ENCODE measurements at places on chromosomes 7 and 10.

DNA sequence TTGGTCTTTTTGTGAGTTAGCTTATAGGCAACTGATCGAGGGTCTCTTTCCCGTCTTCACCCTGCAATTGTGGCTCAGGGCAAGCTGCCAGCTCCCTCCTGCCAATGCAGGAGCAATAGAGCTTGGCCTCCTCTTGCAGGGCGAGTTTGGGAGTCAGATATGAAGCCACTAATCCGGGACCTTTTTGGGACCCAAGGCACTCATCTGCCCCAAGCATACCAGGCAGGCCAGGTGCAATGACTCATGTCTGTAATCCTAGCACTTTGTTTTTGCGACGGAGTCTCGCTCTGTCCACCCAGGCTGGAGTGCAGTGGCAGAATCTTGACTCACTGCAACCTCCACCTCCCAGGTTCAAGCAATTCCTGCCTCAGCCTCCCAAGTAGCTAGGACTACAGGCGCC is 21.1 kb downstream of the LIMK1 start:
- no peak for DNase-seq

DNA sequence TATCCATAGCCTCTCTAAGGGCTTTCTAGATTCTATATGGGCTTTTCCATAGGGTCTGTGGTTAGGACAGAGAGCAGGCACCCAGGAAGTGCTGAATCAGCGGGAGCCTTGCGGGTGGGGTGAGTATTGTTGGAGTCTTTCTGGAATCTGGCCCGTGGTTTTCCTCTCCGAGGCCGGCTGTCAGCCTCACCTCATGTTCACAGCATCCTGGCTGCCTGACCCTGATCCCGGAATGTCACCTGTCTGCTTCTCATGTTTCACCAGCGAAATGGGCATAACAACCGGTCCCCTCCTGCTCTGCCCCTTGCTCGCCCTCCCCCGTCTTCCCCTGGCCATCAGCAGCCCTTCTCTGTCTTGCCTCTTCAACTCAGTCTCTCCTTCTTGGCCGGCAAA is 36.5 kb downstream of the DDIT4 start:
- no peak for DNase-seq

- DNase-seq = no peak
Measured at GRCh38 chr7:4951903-4952636, 6.9 kb downstream of the MMD2 start.

- DNase-seq = no peak
Measured at GRCh38 chr10:76665029-76665428, 972.6 kb downstream of the KCNMA1 start.

DNA sequence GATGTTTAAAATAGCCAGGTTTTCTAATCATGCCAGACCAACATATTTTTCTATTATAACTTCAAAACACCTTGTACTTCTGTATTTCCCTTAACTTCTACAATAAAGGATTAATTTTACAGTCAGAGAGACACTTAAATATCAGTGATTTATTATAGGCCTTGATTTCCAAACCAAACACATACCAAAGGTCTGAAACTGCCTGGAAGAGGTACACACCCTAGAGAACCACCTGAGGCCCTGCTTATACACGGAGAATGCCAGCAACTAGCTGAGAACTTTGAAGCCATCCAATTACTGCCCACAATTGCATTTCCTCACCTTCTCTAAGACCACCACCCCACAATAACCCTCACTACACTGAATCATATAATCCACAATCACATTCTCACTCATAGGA is 4.9 kb downstream of the CCDC6 start:
- no peak for DNase-seq

DNA sequence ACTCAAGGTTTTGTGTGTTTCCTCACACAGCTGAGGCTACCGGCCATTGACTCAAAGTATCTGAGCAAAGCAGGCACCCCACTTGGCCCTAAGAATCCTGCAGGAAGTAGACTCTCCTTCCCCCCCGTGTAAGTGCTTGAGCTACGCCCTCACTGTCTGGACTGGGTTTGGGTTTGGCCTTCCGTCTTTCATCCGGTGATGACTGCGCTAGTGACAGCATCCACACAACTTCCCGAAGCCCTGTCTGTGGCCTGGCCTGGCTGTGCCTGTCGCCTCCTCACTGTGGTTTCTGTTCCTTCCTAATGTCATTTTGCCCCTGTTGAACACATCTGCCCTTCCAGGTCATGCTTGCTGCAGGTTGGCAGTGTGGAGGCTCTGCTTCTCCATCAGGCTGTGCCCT is 14.5 kb downstream of the C7orf57 start:
- DNase-seq = no peak

- no peak for DNase-seq
Measured at GRCh38 chr7:141884539-141885225, 31.5 kb upstream of the OR9A4 start.

DNA sequence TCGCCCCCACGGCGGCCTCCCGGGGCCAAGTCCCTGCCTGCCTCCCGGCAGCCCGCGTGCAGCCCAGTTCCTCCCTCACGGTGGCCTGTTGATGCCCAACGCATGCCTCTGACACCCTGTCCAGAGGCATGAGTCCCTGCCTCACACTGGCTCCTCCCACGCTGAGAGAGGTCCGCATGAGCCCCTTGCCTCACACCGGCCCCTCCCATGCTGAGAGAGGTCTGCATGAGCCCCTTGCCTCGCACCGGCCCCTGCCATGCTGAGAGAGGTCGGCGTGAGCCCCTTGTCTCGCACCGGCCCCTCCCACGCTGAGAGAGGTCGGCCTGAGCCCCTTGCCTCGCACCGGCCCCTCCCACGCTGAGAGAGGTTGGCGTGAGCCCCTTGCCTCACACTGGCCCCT is 59.9 kb downstream of the CCDC201 start:
- no peak for DNase-seq

DNA sequence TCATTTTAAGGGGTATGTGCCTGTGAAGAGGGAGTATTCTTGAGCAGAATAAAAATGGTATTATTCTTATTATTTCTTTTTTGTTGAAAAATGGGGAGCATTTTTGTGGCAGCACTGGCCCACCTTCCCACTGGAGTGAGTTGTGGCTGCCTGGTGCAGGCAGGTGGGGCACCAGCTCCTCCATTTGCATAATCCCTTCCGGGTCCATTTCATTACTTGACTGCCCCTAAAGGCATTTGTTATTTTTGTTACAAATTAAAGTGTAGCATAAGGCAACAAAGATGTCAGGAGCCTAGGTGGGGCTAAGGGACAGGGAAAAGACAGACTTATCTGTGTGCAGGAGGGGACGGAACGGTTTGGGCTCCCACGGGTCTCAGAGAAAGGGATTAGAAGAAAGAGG is 26.8 kb downstream of the GOLGA7B start:
- no peak for DNase-seq

DNA sequence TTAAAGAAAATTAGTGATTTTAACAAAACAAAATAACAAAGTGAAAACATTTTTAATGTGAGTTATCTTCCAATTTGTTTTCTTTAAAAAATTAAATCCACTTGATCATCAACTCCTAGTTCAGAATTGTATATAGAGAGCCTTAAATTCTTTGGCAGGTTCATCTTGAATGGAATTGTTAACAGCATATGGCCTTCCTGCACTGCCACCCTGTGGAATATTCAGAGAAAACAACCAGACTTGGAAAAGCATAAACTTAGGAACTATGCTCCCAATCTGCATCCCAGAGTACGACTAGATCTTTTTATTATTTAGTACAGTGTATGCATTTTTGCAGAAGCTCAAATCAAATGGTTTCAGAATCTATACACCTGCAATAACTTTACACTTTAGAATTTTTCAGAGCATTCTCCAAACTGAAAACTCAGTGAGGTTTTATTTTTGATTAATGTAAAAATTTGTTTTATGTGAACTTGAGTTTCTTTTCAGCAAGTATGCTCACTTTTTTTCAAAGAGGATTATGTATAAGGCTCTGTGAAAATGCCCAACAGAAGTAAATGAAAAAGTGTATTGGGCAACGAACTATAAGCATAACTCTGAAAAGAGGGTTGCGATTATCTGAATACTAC is 44.9 kb upstream of the ANK3 start:
- DNase-seq = peak; percentile 35

DNA sequence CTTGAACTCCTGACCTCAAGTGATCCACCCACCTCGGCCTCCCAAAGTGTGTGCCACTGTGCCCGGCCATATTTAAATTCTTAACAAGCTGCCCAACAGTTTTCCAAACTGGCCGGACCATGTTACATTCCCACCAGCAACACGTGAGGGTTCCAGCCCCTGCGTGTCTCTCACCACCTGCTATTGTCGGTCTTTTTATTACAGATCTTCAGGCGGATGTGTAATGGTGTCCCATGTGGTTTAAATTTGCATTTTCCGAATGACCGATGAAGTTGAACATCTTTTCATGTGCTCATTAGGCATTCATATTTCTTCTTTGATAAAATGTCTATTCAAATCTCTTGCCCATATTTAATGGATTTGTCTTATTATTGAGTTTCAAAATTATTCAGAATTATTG is 11.5 kb downstream of the ELFN1 start:
- DNase-seq = no peak

- DNase-seq = no peak
Measured at GRCh38 chr7:3757059-3757458, 456.0 kb downstream of the SDK1 start.

DNA sequence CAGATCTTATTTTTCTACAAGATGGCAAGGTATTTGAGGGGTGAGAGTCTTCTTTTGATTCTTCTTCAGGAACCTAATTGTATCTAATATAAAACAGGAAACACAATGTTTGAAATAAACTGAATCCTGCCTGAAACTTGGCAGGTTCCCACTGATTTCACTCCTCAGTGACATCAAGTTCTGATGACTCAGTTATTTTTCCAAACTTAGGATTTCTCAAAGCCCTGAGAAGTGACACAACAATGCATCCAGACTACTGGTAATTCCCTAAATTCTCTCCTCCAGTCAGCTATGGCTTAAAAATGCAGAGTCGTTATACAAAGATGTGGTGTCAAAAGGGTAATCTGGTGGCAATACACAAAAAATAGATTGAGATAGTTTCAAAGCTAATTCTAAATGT is 80.9 kb downstream of the ABLIM1 start:
- DNase-seq = no peak

GRCh38 chr7:96136600-96137239 is 185.2 kb downstream of the SLC25A13 start:
- no peak for DNase-seq

DNA sequence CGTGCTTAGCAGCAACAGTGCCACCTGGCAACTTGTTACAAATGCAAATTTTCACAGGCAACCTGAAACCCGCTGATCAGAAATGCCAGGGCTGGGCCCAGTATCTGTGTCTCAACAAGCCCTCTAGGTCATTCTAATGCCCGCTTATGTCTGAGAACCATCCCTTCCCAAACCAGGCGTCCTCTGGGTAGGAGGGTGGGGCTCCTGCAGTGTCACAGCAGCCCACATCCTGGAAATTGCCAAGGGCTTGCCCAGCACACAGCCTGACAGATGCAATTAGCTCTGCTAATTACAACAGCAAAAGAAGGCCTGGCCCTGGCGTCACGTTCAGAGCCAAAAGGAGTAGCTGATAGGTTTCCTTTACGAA is 15.9 kb downstream of the ITPRIP start:
- DNase-seq = no peak

GRCh38 chr10:94591461-94592205 is 46.0 kb downstream of the HELLS start:
- DNase-seq = no peak

DNA sequence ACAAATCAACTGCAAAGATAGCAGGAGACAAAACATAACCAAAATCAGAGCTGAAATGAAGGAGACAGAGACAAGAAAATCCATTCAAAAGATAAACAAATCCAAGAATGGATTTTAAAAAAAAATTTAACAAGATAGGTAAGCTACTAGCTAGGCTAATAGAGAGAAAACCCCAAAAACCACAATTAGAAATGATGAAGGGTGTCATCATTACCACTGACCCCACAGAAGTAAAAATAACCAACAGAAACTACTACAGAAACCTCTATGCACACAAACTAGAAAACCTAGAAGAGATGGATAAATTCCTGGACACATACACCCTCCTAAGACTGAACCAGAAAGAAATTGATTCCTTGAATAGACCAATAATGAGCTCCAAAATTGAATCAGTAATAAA is 117.6 kb downstream of the DNAJC1 start:
- DNase-seq = no peak

DNA sequence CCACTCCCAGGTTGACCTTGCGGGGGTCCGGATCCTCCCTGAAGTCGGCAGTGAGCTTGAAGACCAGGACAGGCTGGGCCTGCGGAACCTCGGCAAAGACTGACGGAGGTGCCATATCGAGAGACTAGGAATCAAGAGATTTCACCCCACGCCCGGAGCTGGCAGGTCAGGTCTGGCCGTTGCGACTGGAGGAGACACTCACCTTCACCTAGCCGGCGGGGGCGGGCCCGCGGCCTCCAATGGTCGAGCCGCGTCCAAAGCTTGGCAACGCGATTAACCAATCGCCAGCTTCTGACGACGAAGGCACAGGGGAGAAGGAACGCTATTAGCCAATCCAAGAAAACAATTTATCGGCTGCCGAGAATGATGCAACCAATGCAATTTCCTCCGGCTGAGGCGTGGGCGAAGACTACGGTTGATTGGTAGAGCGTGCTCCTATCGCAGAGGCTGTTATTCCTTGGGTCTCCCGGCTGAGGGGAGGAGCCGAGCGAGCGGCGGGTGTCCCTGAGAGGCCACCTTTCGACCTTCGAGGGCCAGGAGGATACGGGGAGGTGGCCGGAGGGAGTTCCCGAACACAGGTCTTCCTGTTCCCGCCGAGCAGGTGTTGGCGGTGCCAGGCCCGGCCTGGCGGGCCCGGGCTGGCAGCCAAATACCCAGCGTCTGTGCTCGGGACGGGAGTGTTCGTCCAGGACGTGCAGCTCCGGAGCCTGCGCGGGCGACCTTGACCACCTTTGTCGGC is at the start of gene GOT1:
GOT1 (minus strand) TSS at position 174 of the 739 bp plus-strand sequence; CDS start at position 115, 59 bp downstream.
- DNase-seq = peak; percentile 77

GRCh38 chr7:151351967-151352366 is 10.4 kb downstream of the NUB1 start:
- no peak for DNase-seq

DNA sequence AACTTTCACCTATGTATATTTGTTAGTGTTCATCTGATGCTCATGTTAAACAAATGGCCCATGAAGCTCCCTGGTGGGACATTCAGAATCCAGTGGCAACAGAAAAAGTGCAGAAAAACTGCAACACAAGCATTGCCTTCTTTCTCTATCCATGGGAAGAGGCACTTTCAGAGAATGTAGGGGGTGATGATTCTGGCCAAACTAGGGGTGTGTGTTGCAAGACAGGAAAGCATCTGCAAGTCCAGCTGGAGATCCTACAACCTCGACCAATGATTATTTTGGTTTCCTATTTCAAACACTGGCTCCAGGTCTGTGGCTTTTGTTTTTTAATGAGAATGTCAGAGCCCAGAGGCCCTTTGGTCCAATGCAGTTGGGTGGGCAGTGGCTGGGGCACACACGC is 198.7 kb downstream of the CXCL12 start:
- no peak for DNase-seq

- no peak for DNase-seq
Measured at GRCh38 chr10:46326971-46327370, 40.2 kb downstream of the ANTXRL start.

DNA sequence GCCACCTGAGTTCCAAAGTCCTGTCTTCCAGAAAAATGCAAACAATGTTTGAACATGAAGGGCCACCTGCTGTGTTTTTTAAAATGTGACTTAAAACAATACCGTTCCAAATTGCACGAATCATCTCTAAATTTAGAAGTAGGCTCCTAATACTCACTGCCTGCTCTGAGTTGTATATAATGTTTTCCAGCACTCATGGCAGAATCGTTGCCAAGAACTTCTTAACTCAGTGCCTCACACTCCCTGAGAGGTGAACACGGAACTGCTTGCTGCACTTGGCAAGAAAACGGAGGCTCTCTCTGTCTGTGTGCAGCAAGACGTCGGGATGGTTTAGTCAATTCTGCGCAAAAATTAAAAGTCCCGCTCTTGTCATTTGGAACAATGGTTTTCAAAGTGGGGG is 757.3 kb upstream of the AUTS2 start:
- DNase-seq = no peak

GRCh38 chr10:102650655-102651454 is 6.6 kb downstream of the TRIM8 start:
- DNase-seq = no peak
